Stimulated activated CD8-positive, alpha-beta memory T cell treated with anti-CD3 and anti-CD28 coated beads, Interleukin-4, amount 100 ng/mL, for 4 hours (primary cell): ENCODE measurements at places on chromosomes 2 and 18.

GRCh38 chr2:10709290-10709939 lies 12.0 kb upstream of the ATP6V1C2 start:
- DNase-seq: no peak

DNA sequence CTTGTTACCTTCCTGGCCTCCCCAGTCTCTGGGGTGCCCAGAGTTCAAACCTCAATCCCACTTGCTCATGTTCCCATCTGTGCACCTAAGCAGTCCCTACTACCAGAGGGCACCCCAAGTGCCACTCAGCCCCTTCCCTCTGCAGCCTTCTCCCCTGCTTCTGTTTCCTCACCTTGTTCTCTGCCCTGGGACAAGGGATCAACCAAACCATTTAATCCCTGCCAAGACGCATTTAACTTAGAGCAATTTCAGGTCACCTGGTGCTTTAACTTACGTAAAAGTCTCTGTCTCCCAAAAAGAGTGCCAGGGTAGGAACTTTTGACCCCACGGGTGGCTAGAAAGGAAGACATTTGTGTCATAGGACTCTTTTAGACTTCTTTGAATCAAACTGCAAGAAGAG lies 67.2 kb downstream of the SRD5A2 start:
- no peak for DNase-seq

- no peak for DNase-seq
Observed at GRCh38 chr18:2879889-2880288, 33.1 kb downstream of the EMILIN2 start.

GRCh38 chr2:146124741-146125140 lies 1604.8 kb upstream of the ZEB2 start:
- no peak for DNase-seq

GRCh38 chr2:216695401-216695821 lies at the start of gene IGFBP5:
Gene IGFBP5, minus strand, starts transcription at chr2:216695549. Its CDS starts 774 bp downstream, at chr2:216694775.
- no peak for DNase-seq

GRCh38 chr2:172578054-172578453 lies 22.2 kb downstream of the PDK1 start:
- no peak for DNase-seq

- no peak for DNase-seq
Observed at GRCh38 chr2:224027931-224028330, 11.2 kb downstream of the SERPINE2 start.

DNA sequence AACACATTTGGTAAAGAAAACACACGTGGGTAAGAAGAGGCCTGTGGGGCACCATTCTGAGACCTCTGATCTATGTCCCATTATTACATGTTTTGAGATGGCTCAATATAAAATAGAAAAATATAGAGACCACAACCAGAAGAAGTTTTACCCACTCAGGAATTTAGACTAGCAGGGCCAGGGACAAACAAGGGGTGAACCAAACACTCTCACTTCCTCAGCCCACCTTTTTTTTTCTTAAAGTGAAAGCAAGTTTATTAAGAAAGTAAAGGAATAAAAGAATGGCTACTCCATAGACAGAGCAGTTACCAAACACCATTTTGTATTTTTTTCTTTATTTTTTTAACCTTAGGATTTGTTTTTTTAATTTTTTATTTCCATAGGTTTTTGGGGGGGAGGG lies 119.0 kb upstream of the REV1 start:
- no peak for DNase-seq

DNA sequence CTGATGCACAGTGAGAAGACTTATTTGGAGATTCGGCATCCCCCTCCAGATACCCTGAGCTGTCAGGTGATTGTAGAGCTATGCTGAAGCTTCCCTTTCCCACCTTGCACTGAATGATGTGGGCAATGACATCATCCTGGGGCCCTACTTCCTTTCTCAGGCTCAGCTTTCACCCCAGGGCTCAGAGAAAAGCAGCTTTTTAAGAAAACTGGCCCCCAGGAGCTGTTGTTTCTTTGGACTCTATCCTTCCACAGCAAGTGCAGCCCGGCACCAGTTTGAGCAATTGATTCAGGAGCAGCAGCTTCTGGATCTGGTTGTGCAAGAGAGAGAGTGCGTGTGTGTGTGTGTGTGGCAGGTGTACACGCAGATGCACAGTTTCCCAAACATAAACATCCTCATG lies 251.3 kb downstream of the ANAPC1 start:
- DNase-seq: no peak

DNA sequence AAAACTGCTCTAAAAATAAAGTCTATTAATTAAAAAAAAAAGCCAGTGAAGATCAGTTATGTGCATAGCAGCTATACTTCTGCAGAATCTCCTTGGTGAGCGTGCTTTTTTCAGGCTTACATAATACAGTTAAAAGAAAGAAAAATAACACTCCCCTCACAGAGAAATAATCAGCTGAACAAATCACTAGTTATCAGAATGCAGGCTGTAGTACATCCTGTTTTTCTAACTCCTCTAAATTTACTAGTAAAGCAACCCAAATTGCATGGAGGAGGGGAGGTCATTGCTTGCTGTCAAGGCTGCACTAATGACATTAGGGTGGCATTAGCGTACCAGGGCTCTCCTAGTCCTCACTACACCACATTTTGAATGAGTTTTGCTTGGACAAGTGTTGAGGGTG lies 192.2 kb downstream of the PLCL1 start:
- DNase-seq: no peak

GRCh38 chr2:98522854-98523253 lies 78.2 kb downstream of the INPP4A start:
- DNase-seq: no peak

DNA sequence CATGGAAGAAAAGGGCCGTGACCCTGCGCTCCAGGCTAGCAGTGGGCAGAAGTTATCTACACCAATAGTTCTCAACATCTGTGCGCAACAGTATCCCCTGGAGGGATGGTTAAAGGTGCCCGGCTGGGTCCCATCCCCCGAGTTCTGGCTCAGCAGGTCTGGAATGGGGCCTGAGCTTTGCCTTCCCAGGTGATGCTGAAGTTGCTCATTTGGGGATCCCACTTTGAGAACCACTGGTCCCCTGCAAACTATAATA lies 31.1 kb downstream of the DNMT3A start:
- DNase-seq: no peak

- DNase-seq: no peak
Observed at GRCh38 chr18:28669165-28669564, 492.2 kb upstream of the CDH2 start.

- no peak for DNase-seq
Observed at GRCh38 chr2:66794551-66794950, 359.6 kb downstream of the MEIS1 start.

- DNase-seq: no peak
Observed at GRCh38 chr18:34749721-34750120, 39.6 kb downstream of the DTNA start.

DNA sequence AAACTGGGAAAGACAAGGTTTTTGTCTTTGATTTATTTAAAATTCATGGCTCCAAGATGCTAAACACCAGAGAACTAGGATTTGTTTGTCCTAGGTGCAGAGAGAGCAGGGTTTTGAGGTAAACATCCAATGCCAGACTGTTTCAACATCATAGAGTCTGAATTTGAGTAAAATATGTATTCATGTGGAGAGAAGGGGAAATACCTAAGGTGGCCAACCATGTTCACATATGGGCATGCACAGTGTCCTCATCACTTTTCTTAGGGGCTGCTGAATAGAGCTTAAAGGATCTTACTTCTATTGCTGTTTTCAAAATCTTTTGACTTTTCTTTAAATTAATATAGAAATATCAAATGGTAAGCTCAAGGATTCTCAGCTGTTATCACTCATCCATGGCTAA lies 287.0 kb upstream of the CCDC68 start:
- DNase-seq: no peak

DNA sequence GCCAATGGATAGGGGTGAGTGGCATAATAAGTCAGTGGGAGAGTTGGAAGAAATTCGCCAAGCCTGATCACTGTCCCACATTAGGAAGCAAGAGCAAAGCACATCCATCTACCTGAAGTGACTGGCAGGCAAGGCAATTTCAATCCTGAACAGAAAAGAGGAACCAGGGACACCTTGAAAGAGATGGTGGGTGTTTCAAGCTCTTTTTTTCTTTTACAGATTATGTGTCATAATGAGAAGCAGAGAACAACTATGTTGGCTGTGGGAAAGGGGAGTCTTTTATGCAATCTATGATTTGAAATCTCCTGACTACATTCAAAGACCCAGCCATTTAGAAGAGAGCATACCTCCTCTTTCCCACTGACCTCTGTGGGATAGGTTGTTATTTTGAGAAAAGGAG lies 63.5 kb downstream of the TGIF1 start:
- no peak for DNase-seq
